ENCODE measurements at places on chromosomes 16 and 17.

- H3K36me3 ChIP-seq: peaks cover 6% of the 10 kb centered on the region
- H3K4me1 ChIP-seq: peaks cover 11% of the 10 kb centered on the region
- H3K4me3 ChIP-seq: no peak overlapping the region
- DNase-seq: no peak
- H3K27me3 ChIP-seq: no peaks in the 10 kb centered on the region
Measured at GRCh38 chr16:13923703-13924298, 3.8 kb downstream of the ERCC4 start.

DNA sequence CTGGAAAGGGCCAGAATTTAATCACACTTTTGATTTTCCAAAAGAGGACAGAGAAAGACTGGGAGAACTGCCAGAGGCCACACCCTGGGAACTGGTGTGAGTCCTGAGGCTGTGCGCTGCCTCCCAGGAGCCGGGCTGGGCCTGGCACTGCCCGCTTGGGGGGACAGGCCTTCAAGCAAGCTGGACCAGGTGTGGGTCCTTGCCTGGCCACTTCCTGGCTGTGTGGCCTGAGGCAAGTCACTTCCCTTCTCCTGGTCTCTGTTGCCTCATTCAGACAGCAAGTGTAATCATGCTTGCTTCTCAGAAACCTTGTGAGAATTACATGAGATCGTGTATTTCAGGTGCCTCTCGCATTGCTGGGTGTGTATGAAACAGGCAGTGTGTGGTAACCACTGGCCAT is 143.0 kb downstream of the SNX29 start:
- no peak overlapping the region for H3K27ac ChIP-seq
- H3K4me3 ChIP-seq: no peak overlapping the region
- DNase-seq: peak; percentile 43
- no peaks in the 10 kb centered on the region for H3K27me3 ChIP-seq

- no peaks in the 10 kb centered on the region for H3K36me3 ChIP-seq
- H3K4me1 ChIP-seq: no peaks in the 10 kb centered on the region
- no peak overlapping the region for H3K4me3 ChIP-seq
- DNase-seq: no peak
Measured at GRCh38 chr16:77442078-77442477, 7.2 kb upstream of the ADAMTS18 start.

GRCh38 chr16:17520561-17520960 is 49.8 kb upstream of the XYLT1 start:
- H3K36me3 ChIP-seq: no peaks in the 10 kb centered on the region
- no peak overlapping the region for H3K27ac ChIP-seq
- H3K27me3 ChIP-seq: peaks cover 3% of the 10 kb centered on the region
- H3K4me1 ChIP-seq: no peaks in the 10 kb centered on the region

DNA sequence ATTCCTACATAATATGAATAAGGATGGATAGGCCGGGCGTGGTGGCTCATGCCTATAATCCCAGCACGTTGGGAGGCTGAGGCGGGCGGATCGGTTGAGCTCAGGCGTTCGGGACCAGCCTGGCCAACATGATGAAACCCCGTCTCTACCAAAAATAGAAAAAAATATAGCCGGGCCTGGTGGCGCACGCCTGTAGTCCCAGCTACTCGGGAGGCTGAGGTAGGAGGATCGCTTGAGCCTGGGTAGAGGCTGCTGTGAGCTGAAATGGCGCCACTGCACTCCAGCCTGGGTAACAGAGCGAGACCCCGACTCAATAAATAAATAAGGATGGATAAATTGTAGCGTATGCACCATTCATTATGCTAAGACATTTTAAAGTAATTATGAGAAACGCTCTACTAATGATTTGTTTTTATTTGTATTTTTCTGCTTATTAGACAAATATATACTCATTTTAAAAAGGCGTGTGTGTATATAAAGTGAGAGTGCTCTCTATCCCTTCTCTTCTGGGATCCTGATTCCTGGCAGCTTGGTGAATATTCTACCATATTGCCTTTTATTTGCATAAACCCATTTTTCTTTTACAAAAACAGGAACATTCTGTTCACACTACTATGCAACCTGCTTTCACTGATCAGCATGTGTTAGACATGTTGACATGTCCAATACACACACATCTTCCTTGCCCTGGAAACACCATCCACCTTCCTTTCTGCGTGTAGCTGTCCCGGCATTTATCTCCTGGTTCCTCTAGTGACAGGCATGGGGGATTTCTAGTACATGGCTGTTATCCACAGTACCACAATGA is 26.4 kb downstream of the DDX19A start:
- no peaks in the 10 kb centered on the region for H3K4me1 ChIP-seq

DNA sequence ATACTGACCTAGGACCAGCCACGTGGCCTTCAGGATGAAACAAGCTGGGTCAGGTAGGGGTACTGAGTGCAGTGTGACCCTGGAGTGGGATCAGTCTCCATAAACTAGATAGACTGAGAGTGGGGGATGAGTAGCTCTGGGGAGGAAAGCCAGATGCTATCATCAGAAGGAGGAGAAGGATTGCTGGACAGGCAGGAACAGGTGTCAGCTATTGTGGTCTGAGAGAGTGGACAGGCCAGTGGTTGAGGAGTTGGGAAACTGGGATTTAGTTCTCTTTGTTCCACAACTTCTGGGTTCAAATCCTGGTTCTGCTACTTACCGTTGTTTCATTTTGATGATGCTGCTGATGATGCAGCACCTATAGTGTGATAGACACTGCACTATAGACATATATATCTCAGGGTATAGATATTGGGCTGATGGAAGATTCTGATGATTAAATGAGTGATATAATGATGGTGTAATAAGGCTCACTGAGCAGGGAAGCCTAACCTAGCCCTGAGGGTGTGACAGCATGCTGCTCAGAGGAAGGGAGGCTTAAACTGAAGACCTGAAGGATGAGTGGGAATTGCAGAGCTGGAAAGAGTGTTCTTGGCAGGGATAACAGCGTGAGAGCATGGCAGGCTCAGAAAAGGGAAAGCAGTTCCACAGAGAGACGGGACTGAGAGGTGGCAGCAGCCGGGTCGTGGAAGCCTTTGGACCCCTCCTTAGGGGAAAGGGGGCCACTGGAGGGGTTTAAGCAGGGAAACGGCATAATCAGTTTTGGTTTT is 66.0 kb downstream of the SNX20 start:
- H3K4me1 ChIP-seq: peaks cover 60% of the 10 kb centered on the region
- H3K4me3 ChIP-seq: no peak overlapping the region
- peaks cover 24% of the 10 kb centered on the region for H3K36me3 ChIP-seq
- H3K27me3 ChIP-seq: no peaks in the 10 kb centered on the region
- DNase-seq: no peak
- H3K27ac ChIP-seq: no peak overlapping the region

GRCh38 chr16:2155977-2156848 is 631 bp downstream of the TRAF7 start:
- no peaks in the 10 kb centered on the region for H3K27me3 ChIP-seq
- H3K36me3 ChIP-seq: peaks cover 9% of the 10 kb centered on the region
- no peaks in the 10 kb centered on the region for H3K4me1 ChIP-seq
- peak overlapping the region; percentile 81 for H3K27ac ChIP-seq
- peak overlapping the region; percentile 73 for H3K4me3 ChIP-seq

Data from lung (tissue), 17 donors.